HL-60 (cell line): ENCODE measurements at places on chromosomes 1 and 21.

- DNase-seq = no peak
Observed at GRCh38 chr21:15722591-15723324, 7.0 kb upstream of the USP25 start.

GRCh38 chr1:218538341-218538740, 193.2 kb downstream of the TGFB2 start:
- DNase-seq = no peak

DNA sequence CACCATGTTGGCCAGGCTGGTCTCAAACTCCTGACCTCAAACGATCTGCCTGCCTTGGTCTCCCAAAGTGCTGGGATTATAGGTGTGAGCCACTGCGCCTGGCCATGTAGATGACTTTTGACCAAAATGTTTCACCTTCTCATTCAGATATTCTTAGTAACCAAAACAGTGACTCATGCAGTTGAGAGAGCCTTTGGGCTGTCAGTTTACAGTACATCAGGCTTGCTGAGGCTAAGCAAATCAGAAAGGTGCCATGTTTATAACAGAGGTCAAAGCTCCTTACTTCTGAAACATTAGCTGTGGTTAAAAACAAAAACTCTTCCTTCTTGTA, 21.0 kb downstream of the CNIH4 start:
- peak; percentile 9 for DNase-seq

DNA sequence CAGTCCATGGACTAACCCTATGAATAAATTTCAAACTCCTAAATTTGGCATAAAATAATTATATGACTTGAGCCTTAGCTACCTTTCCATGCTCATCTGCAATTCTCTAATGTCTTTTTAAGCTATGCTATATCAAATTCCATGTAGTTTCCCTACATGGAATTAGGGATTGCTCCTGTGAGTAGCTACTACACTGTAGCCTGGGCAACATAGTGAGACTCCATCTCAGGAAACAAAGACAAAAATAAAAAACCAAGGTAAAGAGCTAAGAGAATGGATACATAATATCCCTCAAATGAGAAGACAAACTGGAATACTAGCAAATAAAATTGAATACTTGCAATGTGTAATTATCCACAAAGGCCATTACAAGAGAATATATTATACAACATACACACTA, 37.5 kb downstream of the ATP1B1 start:
- DNase-seq = no peak

DNA sequence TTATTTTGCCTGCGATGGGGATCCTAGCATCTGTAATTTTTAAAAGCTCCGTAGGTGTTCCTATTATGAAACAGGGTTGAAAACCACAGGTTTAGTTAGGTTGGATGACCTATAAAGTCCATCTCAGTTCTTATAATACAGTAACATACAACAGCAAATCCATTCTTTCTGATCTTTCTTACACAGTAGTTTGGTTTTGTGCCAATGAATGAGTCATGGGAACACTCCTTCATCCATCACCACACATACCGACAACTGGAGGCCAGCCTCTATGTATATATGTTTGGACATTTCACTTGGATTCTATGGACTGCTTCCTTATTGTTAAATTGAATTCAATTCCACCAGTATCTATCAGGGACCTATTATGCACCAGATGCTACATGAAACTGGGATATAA, 118.4 kb upstream of the L1TD1 start:
- no peak for DNase-seq

- no peak for DNase-seq
Observed at GRCh38 chr1:1335283-1335682, 4.2 kb downstream of the TAS1R3 start.

GRCh38 chr21:27079636-27080240, 112.8 kb upstream of the ADAMTS5 start:
- DNase-seq = no peak

DNA sequence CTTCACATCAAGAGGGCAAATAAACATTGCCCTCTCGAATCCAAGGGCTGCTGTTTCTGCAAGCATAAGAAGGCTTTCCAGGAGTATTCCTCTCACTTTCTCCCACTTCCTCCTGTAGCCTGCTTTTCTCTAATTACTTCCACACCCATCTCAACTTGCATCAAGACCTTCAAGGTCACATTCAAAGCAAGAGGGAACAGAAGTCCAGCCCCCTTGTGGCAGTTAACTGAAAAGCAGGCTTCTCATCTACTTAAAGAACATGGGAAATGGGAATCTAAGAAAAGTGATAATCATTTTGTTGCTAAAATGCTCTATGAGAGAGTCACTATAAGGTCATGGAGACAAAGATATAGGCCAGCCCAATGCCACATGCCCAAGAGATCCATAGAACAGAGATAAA, 874.4 kb downstream of the KCNT2 start:
- DNase-seq = no peak

DNA sequence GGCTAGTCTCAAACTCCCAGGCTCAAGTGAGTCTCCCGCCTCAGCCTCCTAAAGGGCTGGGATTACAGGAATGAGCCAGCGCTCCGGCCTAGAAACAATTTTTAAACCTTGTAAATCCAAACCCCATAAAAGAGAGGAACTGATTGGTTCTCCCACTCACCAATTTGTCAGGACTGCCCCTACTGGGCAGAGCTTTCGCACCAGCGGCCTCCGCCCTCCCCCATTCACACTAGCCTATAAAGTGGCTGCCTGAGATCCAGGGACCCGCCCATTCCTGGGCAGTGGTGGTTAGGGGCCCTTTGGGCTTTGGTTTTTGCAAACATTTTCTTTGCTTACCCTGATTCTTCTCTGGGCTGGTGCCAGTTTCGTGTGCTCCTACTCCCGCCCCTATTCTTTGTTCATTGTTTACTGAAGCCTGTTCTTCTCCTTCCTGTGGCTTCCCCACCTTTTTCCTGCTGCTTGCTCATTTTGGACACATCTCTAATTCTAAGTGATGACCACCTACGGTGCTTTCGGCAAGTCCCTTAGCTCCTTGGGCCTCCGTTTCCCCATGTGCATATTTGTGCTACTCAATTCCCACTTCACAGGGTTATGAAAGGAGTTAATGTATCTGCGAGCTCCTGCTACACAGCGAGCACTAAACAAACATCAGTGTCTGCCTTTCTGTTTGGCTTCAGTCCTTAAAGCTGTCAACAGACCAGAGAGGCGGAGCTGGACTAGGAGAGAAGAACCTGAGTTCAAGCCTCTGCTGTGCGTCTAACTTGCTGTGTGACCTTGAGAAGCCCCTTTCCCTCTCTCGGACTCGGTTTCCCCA, 39.8 kb upstream of the CLIC4 start:
- no peak for DNase-seq

DNA sequence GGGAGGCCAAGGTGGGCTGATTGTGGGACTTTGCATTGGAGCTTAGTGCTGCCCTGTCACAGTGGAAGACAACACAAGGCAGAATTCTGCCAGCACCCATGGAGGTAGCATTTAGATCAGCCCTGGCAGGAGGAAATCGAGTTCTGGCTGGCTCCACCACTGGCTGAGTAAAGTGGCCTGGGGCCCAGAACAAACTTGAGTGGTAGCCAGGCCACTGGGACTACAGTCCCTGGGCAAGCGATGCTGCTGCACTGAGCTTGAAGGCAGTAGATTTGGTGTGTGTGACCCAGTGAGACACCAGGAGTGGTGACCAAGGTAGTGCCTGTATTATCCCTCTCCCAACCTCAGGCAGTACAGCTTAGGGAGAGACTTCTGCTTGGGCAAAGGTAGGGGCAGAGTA, 22.5 kb upstream of the UHMK1 start:
- DNase-seq = no peak

- DNase-seq = no peak
Observed at GRCh38 chr1:36134031-36134430, 9.0 kb upstream of the COL8A2 start.

- no peak for DNase-seq
Observed at GRCh38 chr1:223344491-223344890, 19.5 kb downstream of the SUSD4 start.

DNA sequence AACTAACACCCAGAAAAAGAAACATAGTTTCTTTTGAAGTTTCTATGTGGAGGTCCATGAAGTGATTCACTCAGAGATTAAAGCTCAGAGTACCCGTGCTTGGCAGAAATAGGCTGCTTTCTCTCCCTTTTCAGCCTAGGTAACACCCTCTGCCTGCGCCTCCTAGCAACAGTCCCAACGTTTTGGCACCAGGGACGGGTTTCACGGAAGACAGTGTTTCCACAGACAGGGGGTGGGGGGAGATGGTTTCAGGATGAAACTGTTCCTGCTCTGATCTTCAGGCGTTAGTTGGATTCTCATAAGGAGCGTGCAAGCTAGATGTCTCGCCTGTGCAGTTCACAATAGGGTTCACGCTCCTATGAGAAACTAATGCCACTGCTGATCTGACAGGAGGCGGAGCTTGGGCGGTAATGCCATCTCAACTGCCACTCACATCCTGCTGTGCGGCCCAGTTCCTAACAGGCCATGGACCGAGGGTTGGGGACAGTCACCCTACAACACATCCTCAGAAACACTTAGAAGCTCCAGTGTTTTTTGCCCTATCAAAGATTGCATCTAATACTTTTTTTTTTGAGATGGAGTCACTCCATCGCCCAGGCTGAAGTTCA, 53.2 kb downstream of the CHML start:
- no peak for DNase-seq

DNA sequence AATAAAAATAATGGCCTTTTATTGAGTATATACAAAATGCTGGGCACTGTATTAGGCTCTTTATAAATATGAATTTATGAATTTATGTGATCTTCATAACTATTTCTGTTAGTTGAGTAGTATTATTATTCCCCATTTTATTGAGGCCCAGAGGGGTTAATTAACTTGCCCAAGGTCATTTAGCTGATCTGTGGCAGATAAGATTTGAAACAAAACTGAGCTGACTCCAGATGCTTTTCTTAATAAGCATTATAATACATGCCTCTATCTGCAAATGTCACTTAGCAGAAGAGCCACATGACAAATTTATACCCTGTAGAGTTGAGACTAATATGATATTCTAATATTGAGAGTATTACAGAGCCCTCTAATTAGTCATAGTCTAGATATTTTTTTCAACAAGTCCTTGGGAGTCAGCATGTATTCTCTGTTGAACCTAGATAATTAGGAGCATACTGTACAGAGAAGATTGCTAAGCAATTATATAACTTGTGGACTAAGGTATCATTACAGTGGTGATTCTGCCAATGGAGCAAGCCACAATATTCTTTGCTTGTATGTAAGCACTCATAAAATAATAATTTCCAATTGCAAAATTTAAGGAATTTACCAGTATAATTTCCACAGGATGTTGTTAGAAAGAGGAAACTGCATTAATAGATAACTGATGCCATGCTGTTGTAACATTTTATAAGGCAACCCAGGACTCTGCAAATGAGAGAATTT, 112.0 kb downstream of the LRRC40 start:
- DNase-seq = no peak

GRCh38 chr21:33964706-33965325, 49.2 kb upstream of the ATP5PO start:
- no peak for DNase-seq

GRCh38 chr1:38242506-38242905, 195.9 kb upstream of the POU3F1 start:
- DNase-seq = no peak

- peak; percentile 96 for DNase-seq
Observed at GRCh38 chr1:12180315-12180714, 13.5 kb downstream of the TNFRSF1B start.

GRCh38 chr1:115911294-115911693, 65.0 kb upstream of the SLC22A15 start:
- no peak for DNase-seq

GRCh38 chr1:158101927-158102326, 78.8 kb upstream of the CD1D start:
- no peak for DNase-seq

- no peak for DNase-seq
Observed at GRCh38 chr1:232011961-232012360, 385.4 kb downstream of the DISC1 start.

GRCh38 chr1:93878501-93878888, 511 bp downstream of the DNTTIP2 start:
- peak; percentile 58 for DNase-seq

GRCh38 chr1:6512908-6513280, 21.4 kb upstream of the PLEKHG5 start:
- DNase-seq = no peak

DNA sequence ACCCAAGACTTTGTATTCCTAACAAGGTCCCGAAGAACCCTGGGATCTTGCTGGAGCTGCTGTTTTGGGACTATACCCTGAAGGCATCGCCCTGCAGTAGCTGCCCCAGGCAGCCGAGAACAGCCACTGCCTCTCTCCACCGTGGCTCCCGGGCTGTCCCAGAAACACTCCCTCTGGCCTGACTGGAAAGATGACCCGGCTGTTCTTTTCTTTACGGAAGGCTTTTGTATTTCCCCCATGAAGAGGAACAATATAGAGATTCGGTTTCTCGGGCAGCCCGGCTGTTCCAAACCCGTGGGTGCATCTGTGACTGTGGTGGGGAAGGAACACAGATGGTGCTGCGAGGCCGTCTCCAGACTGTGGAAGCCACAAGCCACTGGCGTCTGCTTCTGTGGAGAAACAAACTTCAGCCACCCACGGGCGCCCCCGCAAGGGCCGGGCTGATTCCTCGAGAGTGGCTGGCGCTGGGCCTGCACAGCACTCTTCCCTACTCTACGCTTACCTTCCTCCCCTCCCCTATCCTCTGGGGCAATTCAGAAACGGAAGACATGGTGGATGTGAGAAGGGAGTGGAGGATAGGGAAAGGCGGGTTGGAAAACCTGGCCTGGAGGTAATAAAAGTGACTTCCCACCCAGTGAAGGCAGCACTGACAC, 33.7 kb upstream of the VASH2 start:
- DNase-seq = no peak

DNA sequence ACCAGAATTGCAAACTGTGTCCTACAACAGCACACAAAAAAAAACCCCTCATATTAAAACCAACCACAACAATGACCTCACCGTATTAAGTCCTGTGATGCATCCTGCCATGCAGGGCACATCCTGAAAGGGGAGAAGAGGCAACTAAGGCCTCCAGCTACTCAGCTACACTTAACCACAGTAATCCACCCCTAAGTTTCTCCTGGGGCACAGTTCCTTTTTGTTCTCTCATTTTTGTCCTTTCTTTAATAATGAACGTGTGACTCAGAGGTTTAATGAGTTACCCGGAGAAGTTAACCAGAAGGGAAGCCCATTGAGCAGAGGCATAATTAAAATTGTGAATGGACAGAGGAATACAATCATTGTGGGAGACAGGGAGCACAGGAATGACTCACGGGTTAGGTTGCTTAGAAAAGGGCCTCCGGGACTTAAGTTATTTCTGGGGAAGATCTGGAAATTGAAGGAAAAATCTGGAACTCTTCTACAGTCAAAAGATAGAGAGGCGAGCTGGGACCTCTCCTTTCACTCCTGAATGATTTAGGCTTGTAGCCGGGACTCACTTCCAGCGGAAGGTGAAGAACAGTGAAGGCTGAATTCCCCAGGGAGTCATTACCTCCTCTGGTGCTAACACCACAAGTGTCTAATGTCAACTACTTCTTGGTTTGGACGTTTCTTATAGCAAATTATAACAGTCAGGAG, 36.9 kb upstream of the HIVEP3 start:
- no peak for DNase-seq
